ENCODE measurements at places on chromosomes 16 and 17.

GRCh38 chr16:86806838-86807351 is 228.5 kb downstream of the FOXL1 start:
- DNase-seq: no peak

- no peak for DNase-seq
These were observed 130.1 kb upstream of the COX10 start for GRCh38 chr17:13939222-13939621.

- peak; percentile 79 for DNase-seq
These were observed 664 bp upstream of the NKD1 start for GRCh38 chr16:50547340-50548124.

- DNase-seq: no peak
These were observed 150.3 kb downstream of the IRX3 start for GRCh38 chr16:54136276-54136625.

GRCh38 chr16:82108100-82108499 is 61.9 kb downstream of the MPHOSPH6 start:
- no peak for DNase-seq

GRCh38 chr17:73308017-73308823 is 3.6 kb downstream of the CDC42EP4 start:
- peak; percentile 92 for DNase-seq

- DNase-seq: no peak
These were observed 1.5 kb downstream of the SPOP start for GRCh38 chr17:49676276-49676868.

DNA sequence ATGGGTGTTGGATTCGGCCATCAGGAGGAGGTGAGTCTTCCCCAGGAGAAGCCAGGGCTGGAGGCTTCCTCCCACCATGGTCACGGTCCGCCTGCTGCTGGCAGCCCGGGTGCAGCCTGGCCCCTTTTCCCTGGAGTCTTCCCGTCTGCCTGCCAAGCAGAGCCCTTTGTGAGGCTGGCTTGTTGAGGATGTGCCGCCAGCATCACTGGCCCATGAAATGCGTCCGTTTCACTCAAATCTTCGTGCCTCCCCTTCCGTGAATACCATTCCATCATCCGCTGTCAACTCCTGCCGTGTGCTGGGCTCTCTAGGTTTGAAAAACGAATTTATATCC is 9.6 kb downstream of the VPS4A start:
- no peak for DNase-seq

DNA sequence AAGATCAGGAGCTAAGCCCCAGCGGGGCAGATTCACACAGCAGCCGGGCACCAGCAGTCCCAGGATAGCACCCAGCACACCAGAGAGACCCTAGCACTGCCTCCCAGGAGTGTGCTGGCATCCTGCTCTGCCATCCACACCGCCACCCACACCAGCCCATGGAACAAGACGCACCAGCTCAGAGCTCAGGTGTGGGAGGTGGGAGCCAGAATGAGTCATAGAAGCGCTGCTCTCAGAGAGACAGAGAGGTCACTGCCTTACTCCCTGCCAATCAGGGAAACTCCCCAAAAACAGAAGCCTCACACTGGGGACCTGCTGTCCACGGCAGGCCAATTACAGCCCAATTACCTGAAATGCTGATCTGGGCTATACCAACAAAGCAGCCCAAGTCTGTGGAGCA is 64.9 kb downstream of the CDYL2 start:
- no peak for DNase-seq

DNA sequence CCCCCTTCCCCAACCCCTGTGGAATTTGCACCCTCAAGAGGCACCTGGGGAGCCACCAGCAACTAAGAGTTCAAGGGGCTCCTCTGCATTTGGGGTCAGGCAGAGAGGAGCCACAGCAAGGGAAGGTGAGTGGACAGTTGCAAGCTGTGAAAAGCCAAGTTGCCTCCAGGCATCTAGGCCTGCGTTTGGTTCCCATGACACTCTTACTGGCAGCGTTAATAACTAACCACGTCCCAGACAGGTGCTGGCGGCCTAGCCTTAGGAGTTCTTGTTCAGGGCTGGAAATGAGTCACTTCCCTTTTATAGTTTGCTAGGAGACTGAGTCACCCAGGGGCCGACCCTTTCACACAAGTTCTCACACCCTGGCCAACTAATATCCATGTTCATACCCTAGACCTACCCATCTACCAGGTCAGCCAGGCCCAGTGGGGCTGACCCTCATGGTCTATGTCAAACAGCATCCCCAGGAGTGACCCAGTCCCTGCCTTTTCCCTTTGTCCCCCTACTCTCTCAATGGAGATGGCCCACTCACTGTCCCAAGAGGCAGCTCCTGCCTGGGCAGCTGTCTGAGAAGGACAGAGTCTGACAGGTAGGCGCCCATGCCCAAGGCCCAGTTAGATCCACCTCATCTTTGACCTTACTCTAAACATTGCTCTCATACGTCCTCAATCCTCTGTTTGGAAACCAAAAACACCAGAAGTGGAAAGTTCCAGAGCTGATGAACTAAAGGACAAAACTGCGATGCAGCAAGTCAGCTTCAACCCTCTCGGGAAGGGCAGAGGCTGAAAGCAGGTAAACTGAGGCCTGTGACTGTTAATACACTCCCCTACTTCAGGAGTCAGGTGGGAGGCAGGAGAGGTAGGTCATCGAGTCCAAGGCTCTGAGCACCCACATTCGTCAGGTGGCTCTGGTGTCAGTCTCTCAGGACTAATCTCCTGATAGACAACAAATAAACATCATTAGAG is 300.6 kb downstream of the SOX9 start:
- DNase-seq: no peak

DNA sequence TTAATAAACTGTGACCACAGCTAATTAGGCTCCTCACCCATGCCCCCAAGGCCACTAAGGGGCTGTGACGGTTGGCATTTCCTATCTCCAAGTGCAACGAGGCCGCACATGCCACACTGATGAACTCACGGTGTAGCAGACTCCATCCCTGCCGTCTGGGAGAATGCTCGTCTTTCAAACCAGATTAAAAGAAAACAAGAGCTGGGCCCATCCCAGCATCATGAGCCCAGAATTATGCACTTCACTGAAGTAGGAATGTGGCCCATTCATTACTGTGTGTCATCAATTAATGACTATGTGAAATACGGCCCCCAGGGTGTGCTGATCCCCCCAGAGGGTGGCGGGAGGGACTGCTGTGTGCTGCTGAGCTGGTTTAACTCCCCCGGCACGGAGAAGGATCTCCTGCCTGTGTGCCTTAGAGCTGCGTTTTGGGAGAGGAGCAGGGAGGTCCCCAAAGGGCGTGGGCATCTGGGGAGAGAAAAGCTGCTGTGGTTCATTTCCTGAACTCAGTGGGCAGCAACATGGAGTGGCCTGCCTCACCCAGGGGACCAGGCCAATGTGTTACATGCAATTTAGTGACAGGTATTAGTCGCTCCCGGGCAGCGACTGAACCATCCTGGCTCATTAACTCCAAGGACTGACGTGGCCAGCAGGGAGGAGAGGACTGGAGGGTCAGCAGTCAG is 194.5 kb downstream of the FOXL1 start:
- DNase-seq: no peak

DNA sequence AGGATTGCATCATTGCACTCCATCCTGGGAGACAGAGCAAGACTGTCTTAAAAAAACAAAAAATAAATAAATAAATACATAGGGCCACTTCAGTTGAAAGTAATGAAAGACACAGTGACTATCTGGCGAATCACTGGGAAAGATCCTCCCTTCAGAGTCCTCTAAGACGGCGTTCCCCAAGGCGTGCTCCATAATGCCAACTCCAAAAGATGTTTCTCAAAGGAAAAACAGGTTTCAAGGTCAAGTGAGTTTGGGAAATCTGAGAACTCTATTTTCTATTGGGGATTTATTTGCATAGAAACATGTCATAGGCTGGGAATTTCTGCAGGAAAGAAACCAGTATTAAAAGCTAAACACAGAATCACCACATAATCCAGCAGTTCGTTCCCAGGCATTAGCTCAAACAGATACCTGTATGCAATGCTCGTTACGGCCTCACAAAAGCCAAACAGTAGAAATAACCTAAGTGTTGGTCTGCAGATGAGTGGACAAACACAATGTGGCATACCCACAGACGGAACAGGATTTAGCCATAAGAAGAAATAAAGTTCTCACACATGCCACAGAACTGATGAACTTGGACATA is 7.9 kb downstream of the KLHDC4 start:
- DNase-seq: no peak

- peak; percentile 84 for DNase-seq
These were observed 13.8 kb upstream of the BCAR1 start for GRCh38 chr16:75264999-75265910.

DNA sequence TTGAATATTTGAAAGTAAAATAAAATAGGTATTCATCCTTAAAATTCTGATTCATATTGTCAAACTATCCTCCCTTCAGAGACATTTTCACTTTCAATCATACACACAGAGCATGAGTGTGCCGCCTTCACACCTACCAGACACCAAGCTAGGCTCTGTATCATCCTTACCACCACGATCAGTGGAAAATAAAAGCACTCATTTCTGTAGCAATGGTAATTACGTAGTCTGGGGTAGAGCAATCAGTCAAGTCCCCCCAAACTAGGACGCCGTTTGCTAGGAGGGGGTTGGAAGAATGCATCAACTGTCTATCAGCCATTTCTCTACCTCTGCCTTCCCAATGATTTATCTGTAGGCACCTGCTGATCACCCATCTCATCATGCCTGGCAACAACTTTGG is 84.6 kb upstream of the GRIN2A start:
- no peak for DNase-seq

GRCh38 chr17:59381716-59382570 is 50.5 kb downstream of the YPEL2 start:
- DNase-seq: peak; percentile 77

DNA sequence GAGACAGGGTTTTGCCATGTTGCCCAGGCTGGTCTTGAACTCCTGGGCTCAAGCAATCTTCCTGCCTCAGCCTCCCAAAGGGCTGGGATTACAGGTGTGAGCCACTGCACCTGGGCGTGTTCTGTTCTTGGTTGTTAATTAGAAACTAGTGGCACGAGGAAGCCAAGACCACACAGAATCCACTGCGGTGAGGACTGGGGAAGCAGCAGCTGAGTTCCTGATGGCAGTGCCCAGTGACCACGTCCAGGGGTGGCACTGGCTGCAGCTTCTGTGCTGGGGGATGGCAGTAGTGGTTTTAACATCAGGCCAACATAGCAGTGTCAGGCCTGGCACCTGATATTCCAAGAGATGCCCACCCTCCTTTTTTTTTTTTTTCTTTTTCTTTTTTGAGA is 39.7 kb upstream of the NDRG4 start:
- DNase-seq: no peak

DNA sequence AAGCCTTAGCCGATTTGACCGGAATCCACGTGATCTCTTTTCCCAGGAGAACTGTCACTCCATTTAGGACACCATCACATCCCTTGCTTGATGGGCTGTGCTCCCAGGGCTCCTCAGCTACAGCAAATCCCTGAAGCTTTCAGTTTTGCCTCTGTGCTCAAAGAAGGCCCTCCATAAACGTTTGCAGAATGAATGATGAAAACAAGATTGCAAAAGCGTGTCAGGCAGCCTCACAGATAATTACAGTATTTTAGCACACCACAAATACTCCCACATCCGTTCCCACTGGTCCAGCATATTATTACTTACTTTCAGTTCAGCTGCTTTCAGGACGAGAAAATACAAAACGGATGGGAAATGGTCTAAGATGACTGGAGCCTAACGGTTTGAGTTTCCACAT is 84.6 kb downstream of the USP31 start:
- no peak for DNase-seq

- no peak for DNase-seq
These were observed 31.5 kb downstream of the QPRT start for GRCh38 chr16:29710227-29711219.

DNA sequence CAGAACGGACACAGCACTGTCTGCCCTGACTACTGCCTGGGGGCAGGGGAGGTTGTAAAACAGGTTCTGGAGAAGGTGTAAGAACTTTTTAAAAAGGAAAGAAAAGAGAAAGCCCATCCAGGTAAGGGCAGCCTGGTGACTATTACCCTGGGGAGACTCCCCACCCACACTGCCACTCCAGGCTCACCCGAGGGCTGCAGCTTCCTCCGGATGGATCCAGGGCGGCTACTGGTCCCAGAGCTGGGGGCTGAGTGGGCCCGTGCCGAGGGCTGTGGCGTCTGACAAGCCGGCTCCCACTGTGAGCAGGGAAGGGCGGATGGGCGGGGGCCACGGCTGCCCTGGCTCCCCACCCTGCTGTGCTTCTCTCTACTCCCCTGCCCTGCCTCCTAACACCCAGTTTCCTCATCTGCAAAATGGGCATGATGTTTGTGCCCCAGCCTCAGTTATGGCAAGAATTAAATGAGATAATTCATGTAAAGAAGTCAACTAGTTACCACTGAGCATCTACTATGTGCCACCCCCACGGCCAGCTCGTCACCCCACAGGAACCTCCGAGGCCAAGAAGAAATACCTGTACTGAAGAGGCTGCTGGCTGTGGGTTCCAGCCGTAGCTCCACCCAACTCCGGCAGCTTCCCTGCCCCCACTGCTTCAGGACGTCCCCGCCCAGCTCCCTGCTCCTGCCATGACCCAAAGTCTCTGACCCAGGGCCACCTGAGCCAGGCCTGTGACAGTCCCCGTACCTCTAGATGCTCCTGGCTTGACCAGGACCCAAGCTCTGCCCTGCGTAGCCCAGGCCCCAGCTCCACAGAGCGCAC is 24.2 kb downstream of the KATNB1 start:
- peak; percentile 66 for DNase-seq

- no peak for DNase-seq
These were observed 761.6 kb upstream of the RBFOX1 start for GRCh38 chr16:6571044-6571443.

DNA sequence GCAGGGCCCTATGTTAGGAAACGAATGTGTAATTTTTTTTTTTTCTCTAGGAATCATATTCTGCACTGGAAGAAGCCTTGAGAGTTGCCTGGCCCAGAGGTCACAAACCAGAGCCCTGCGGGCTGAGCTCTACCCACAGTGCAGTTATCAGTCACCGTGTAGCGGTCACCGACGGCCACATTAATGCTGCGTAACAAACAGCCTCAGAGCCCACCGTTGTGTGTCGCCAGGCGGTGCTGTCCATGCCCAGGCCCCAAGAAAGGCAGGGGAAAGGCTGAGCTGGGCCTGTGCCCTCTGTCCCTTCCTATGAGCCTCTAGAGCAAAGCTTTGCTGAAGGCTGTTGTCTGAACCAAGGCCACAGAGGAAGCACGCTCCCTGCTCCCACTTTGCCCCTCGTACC is 4.5 kb upstream of the LMF1 start:
- peak; percentile 25 for DNase-seq

DNA sequence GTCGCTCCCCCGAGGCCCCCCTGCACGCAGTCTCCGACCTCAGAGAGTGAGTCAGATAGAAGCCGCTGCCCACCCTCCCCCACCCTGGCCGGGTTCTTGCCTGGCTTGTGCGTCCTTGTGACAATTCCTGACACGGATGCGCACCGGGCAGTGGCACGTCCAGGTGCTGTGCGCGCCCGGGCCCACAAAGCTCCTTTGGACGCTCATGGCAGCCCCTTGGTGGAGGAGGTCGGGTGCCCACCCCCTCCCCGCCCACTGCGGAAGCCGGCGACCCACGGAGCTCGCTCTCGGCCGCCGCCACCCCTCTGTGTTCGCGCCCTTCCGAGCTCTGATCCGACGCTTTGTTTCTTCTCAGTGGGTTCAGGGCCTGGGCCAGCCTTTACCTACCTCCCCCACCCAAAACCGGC is 662 bp upstream of the TUBB3 start:
- peak; percentile 90 for DNase-seq

Data from right cardiac atrium (tissue), 5 donors.